CD8-positive, alpha-beta memory T cell (primary cell): ENCODE measurements at places on chromosomes 4 and X. TPM values are rescaled to one million over a fixed set of nuclear protein-coding genes. Genes with fewer than 3 reads are reported as not detected.

ARAP2 gene
- 49.7 TPM for total RNA-seq

GLOD5 gene
- not detected for total RNA-seq

CLTRN gene
- total RNA-seq = 0.61 TPM

AKAP14 gene
- not detected for total RNA-seq

AFM gene
- total RNA-seq = not detected

PPEF2 gene
- total RNA-seq = 0.11 TPM

CT45A2 gene
- total RNA-seq = not detected

NR0B1 gene
- not detected for total RNA-seq

EMCN gene
- total RNA-seq = not detected

WNK3 gene
- total RNA-seq = 0.13 TPM

AFP gene
- not detected for total RNA-seq

BGN gene
- total RNA-seq = not detected

PRKG2 gene
- total RNA-seq = 0.59 TPM

FAM149A gene
- total RNA-seq = 0.46 TPM
